ENCODE measurements at places on chromosomes 1 and 21. TPM values are rescaled to one million over a fixed set of nuclear protein-coding genes. Genes with fewer than 3 reads are reported as not detected.

CACHD1 gene
- 2.3 TPM for total RNA-seq

SH3D21 gene
- 33.0 TPM for total RNA-seq

LORICRIN gene
- not detected for total RNA-seq

RAB4A gene
- total RNA-seq: 24.0 TPM

CLEC20A gene
- total RNA-seq: not detected

RPAP2 gene
- total RNA-seq: 39.0 TPM

OR6N1 gene
- not detected for total RNA-seq

DCAF8 gene
- total RNA-seq: 116 TPM

USH2A gene
- total RNA-seq: not detected

CFAP45 gene
- 0.98 TPM for total RNA-seq

TNFRSF1B gene
- 116 TPM for total RNA-seq

ZNF644 gene
- 46.0 TPM for total RNA-seq

LRRIQ3 gene
- 2.7 TPM for total RNA-seq

TRMT13 gene
- 19.0 TPM for total RNA-seq

NUDT4B gene
- total RNA-seq: 0.41 TPM

SLAMF8 gene
- 0.70 TPM for total RNA-seq

FAM89A gene
- total RNA-seq: 14.5 TPM

VCAM1 gene
- not detected for total RNA-seq

CELA3B gene
- total RNA-seq: not detected

CCDC30 gene
- 1.3 TPM for total RNA-seq

Measured in activated CD4-positive, alpha-beta T cell treated with anti-CD3 and anti-CD28 coated beads for 36 hours (primary cell).